NCI-H2081 (cell line): ENCODE measurements at places on chromosomes 12 and 14.
A peak's percentile ranks its signal among the peaks of the same experiment; 100 is the strongest.

DNA sequence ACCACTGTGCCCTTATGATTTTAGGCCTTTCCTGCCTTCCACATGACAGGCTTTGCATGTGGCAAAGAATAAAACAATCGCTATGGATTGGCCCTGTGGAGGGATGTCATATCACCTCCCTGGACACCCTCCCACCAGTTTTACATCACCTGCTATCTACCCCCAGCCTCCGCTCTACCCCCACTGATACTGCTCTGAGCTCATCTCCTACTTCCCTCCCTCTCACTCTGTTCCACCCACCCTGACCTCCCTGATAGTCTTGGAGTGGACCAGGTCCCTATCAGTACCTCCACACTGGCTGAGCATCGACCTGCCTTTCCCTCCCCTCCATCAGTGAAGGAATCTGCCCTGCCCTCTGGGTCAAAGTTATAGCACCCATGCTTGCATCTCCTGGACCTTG lies 91.8 kb upstream of the FOXN3 start:
- DNase-seq = no peak

- DNase-seq = peak; percentile 73
These were observed 45.8 kb upstream of the NCOR2 start for GRCh38 chr12:124613151-124613585.

DNA sequence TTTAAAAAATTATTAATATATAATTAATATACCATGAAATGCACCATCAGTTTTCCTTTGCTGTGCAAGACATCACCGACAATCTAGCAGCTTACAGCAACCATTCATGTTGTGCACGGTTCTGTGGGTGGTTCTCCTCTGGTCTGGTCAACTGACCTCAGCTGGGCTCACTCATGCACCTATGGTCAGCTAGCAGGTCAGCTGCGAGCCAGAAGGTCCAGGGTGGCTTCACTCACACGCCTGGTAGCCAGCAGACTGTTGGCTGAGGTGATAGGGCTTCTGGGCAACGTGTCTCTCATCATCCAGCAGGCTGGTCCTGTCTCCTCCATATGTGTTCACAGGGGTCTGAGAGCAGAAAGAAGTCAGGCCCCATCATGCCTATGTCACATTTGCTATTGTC lies 210.4 kb downstream of the KIF26A start:
- DNase-seq = no peak

DNA sequence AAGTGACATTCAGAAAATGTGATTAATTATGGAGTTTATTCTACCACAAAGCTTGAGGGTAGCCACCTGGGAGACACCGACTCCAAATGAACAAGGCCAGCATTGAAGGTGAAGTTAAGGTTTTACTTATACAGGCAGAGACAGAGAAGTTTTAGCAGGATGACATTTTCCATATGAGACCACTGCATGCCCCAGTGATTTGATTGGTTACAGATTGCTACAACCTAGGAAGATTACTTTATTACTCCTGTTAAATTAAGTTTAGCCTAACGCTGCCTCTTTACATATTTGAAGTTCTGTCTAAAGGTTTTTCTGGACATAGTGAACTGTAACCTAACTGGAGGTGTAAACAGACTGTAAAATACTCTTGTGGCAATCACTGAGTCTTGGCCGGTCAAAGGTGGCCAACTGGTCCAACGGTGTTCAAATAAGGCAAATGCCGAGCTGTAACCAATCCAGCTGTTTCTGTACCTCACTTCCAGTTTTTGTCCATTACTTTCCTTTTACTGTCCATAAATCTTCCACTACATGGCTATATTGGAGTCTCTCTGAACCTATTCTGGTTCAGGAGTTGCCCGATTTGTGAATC lies 57.2 kb downstream of the RIN3 start:
- no peak for DNase-seq

DNA sequence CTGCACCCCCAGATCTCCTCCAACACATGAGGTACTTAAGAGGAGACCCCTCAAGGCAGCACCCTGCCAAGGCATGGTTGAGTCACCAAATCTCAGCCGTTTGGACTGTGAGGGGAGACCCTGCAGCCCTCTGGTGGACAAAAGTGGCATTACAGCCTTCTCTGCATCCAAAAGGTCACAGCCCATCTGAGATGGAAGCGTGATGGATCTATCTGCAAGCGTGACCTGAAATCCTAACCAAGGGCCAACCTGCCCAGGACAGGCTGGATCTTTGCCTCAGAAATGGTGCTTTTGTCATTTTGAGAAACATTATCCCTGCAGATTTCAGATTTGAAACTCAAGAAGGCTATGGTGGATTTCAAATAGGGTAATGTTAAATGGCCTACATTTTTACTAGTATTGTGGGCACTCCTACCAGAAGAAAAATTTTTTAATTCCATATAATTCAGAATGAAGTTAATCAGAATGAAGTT lies 23.7 kb upstream of the DHRS4 start:
- peak; percentile 71 for DNase-seq

DNA sequence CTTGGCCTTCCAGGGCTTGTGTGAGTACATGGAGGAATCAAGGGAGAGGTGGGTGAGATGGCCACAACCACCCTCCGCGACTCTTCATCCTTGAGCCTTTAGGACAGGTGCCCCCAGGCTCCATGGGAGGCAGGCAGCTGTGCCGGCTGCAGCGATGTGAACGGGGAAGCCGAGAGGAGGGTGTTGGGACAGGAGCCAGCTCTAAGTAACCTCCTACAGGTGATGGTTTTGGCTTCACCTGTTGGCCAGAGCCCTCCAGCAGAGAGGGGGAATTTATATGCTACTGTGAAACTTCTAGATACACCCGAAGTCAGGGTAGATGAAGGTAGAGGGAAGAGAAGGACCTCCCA lies 132.2 kb upstream of the HIF1A start:
- no peak for DNase-seq

GRCh38 chr14:72535485-72535884 lies 358.4 kb downstream of the DPF3 start:
- DNase-seq = no peak

DNA sequence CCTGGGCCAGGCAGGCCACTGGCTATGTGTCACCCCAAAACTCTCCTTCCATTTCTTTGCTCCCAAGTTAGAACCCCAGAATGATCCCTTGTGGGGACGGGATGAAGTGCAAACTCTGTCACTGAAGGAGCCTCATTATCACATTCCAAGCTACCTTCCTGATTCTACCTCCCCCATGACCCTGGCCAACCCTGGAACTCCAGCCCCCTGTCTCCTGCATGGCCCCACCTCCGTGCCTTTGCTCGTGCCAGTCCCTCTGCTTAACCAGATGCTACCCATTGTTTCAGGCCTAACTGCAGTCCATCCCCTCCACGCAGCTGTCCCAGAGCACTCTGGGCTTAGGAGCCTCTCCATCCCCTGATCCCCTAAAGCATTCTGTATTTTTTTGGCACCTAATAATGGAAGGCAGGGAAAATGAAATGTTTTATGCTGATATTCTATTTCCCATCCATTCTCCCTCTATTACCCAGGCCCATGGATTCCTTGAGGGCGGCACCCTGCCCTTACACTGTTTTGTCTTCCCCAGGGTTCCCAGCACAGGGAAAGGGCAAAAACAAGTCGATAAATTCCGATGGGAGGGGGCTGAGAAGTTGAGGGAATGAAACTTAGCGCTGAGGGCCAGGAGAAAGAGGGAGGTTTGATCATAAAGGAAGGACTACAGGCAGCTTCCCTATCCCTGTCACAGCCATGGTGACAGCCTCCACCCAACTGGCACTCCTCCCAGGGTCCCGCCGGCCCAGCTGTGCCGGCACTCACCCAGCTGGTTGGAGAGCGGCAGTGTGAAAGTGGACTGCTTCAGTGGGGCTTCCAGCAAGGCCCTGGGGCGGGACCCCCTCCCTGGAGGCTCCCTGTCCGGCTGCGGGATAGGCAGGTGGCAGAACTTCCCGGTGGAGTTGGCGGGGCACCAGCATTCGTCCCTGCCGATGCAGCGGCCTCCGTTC lies 58.1 kb downstream of the ISCA2 start:
- DNase-seq = no peak

DNA sequence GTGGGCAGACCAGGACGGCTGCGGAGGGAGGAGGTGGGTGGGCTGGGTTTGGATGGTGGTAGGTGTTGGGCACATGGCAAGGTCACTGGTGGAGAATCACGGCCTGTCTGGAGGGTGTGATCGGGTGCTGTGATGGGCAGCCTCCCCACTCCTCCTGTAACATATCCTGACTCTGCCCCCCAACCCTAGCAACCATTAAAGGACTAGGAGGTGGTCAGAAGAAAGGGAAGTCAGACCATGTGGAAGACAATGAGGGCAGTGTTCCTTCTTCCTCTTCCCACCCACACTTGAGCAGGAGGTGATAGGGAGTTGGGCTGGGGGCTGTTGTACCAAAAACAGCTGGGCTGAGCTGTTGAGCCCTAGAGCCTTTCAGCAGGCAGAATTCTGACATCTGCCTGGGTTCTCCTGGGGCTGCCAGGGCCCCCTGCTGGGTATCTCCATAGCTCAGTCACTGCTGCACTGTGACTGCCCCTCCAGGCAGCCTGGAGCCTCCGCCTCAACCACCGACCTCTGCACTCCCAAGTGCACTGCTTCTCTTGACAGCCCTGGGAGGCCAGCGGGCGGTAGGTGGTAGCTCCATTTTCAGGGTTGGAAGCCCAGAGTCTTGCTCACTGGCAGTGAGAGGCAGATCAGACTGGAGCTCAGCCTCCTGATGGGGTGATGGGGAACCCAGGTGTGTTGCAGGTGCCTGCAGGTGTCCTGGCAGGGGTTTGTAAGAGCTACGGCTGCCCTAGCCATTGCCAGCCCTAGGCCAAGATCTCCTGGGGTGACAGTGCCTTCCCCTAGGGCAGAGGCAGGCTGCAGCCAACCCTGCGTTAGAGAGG lies 15.4 kb downstream of the VASH1 start:
- no peak for DNase-seq

- no peak for DNase-seq
These were observed 31.4 kb downstream of the TDP1 start for GRCh38 chr14:89987161-89987475.

DNA sequence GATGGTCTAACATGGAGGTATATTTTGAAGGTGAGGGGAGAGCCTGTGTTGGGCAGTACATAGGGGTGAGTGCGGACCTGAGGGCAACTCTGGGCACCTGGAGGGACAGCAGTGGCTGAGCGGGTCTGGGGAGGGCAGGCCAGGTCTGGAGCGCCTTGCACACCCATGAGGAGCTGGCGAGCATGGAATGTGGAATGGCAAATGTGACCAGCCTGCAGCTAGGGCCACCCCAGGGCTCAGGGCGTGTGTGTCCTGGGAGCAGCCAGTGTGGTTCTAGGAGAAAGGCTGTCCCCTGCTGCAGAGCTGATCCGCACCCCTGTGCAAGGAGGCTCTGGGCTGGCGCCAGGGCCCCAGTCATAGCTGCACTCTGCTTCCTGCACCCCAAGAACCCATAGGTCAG lies 24.5 kb downstream of the BCL7A start:
- DNase-seq = no peak

- DNase-seq = no peak
These were observed 1.1 kb upstream of the EXD2 start for GRCh38 chr14:69190191-69190590.

DNA sequence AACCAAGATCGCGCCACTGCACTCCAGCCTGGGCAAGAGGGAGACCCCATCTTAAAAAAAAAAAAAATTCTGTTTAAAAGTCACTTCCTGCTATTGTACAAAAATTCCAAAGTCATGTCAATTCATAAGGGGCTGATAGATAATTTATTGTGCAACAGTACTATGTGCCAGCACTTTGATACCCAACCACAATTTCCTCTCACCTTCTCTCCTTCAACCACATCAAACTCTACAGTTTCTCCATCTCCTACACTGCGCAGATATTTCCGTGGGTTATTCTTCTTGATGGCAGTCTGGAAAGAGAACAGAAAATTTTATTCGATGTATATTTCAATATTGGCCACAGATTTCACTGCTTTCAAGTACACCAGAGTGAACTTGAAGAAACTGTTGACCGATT lies 7.6 kb downstream of the YBX3 start:
- DNase-seq = no peak

- no peak for DNase-seq
These were observed 183.0 kb downstream of the MED13L start for GRCh38 chr12:116094475-116094874.

DNA sequence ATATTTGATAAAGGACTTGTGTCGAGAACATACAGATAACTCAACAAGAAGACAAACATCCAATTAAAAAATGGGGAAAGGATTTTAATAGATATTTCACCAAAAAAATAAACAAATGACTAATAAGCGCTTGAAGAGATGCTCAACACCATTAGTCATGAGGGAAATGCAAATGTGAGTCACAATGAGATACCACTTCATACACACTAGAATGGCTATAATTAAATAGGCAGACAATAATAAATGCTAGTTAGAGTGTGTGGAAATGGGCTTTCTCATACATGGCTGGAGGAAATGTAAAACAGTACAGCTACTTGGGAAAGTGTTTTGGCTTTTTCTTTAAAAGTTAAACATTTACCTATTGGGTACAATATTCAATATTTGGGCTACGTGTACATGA lies 34.8 kb downstream of the DLK1 start:
- DNase-seq = no peak

GRCh38 chr12:56321027-56321426 lies 5.2 kb upstream of the CNPY2 start:
- no peak for DNase-seq

DNA sequence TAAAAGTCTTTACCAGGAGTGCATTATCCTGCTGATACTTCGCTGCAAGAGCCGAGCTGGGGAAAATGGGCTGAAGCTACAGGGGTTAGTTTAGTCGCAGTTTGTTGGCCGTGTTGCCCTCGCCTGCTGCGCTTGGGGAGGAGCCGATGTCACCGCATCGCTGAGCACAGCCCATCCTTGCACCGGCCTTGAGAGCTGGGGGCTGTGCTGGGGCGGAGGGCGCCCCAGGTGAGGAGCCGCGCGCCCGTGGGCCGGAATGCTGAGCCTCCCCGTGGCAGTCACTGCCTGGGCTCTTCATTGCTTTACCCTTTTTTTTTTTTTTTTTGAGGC lies 50.0 kb downstream of the ADGRD1 start:
- DNase-seq = no peak

- no peak for DNase-seq
These were observed 421.9 kb upstream of the PRICKLE1 start for GRCh38 chr12:43011383-43011926.

- no peak for DNase-seq
These were observed 17.5 kb upstream of the ISM2 start for GRCh38 chr14:77516126-77516525.

DNA sequence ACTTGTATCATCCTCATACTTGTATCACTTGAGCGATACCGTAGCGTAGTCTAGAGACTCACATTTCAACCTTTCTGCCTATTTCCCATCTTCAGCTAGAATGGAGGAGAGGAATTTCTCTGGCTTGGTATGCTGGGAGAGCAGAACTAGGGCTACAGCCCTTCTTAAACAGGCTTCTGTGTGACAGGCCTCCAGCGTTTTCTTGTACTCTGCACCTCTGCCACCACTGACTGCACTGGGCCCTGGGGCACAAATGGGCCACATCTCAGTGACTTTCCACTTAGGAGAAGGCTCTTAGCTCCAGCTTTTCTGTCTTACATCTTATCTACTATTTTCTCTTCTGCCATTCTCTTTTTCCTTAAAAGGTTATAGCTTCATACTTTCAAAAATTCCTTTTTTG lies 26.8 kb downstream of the HCFC2 start:
- no peak for DNase-seq
